Right lung (tissue), 10 donors: ENCODE measurements at places on chromosomes 7 and 10.

GRCh38 chr10:11091517-11092102 is 73.9 kb downstream of the CELF2 start:
- DNase-seq, result no peak

- DNase-seq, result no peak
These were observed 223.1 kb upstream of the PPP2R2D start for GRCh38 chr10:131677671-131678070.

DNA sequence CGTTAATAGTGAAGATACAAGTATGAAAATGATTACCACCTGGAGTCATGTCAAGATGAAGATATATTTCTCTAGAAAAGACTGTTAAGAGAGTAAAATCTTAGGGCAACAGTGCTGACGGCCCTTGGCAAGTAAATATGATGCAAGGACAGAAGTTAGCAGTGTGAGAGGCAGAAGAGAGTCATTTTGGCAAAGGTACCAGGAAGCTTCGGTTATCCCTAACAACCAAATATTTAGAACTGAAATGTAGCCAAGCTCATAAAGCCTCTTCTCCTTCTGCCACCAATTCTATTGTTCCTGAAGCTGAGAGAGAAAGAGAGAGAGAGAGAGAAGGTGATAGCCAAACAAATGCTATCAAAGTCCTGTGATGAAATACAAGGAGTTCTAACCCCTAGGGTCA is 109.6 kb downstream of the MACC1 start:
- no peak for DNase-seq

- DNase-seq, result no peak
These were observed 314.7 kb downstream of the BICC1 start for GRCh38 chr10:58827381-58827780.

DNA sequence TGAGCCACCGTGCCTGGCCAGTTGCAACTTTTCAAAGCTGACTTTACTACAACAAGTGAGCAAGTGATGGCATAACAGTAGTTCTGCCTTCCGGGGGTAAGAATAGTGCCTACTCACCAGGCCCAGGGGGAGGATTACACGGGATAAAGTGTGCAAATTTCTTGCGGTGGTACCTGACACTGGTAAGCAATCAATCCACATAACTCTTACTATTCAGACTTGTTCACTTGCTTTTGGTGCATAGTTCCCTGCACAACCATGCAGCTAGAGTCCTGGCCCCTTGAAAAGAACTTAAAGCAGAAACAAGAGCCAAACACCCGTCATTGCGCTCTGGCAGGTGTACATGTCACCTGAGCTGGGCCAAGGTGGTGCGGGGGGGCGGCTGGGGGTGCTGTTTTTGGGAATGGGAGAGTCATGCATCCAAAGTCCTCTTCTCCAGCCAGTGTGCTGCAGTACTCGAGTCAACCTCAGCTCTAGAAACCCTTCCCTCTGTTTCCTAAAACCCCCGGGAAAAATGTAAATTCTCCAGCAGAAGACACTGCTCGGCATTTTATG is 5.4 kb upstream of the COBL start:
- DNase-seq, result no peak

GRCh38 chr7:19522486-19522885 is 186.4 kb downstream of the POLR1F start:
- DNase-seq, result no peak

GRCh38 chr7:55970561-55970960 is 6.2 kb downstream of the NIPSNAP2 start:
- DNase-seq, result no peak

DNA sequence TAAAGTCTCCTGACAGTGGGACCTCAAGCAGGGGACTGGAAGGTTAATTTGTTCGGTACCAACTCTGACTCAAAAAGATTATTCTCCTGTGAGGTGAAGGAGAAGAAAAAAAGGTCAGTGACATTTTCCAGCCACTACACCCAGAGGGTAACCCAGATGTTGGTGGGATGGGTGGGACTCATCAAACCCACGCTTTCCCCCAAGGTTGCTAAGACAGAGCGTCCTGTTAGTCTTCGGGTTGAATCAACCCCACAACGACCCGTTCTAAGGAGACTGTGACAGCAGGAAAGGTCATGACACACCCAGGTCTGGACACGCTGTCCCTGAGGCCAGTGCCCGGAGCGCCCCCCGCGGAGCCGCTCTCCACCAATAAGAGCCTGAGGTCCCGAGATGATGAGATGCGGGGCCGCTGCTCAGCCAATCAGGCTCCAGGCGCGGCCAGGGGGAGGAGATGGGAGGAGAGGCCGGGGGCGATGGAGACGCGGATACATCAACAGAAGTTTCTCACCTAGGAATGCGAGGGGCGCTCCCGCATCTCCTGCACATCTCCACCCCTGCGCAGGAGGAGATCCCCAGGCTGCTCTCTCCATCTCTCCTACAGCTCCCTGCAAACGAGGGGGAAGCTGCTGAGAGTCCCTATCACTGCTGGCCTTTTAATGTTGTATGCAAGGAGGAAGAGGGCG is at the start of gene WNT16:
TSS of gene WNT16 (plus strand) at position 493 of the 683 bp plus-strand sequence. CDS start 293 bp downstream, outside the sequence.
- no peak for DNase-seq

DNA sequence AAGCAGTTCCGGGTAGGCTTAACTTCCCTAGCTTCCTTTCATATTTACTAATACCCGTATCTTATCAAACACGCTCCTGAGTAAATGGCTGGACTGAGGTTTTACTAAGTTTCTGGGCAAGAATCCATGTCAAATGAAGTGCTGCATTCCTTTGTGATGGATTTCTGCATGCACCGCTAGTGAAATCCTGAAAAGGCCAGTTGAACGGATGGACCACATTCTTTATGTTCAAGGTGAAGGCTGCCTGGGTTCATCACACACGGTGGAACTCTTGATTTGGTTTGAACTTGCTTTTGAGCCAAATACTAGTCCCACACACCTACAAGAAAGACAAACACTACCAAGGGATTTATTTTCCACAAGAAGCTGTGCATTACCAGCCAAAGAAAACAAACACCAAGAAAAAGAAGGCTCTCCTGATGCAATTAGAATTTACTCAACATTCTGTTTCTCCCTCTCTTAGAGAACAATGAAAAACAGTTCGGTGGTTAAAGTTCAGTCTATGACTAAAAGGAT is 255.0 kb upstream of the SEMA3C start:
- DNase-seq, result peak; percentile 13

GRCh38 chr10:62196528-62196927 is 72.1 kb downstream of the RTKN2 start:
- DNase-seq, result no peak

DNA sequence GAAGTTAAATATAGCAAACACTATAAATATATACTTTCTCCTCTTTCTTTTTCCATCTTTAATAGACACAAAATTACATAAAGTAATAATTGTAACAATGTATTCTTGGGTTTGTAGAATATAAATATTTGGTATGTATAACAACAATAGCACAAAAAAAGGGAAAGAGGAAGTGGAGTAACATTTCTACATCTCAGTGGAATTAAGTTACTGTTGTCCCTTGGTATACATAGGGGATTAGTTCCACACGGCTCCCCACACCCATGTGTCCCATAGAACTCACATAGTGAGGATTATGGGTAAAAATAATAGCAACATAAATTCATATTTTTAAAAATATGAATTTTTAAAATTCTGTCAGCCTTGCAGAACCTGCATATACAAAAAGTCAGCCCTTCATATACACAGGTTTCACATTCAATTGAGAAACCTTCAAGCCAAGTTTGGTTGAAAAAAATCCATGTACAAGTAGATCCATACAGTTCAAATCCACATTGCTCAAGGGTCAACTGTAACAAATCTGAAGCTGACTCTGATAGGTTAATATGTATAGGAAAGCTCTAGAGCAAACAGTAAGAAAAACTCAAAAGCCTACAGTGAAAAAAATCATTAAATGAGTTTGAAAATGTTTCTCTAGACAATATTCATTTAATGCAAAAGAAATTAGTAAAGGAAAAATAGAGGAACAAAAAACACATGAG is 92.4 kb downstream of the HYCC1 start:
- DNase-seq, result no peak

GRCh38 chr10:91299999-91300575 is 79.6 kb downstream of the PCGF5 start:
- no peak for DNase-seq

- no peak for DNase-seq
These were observed 92.0 kb downstream of the ZFAND4 start for GRCh38 chr10:45580371-45581215.

- no peak for DNase-seq
These were observed 9.2 kb downstream of the GTPBP4 start for GRCh38 chr10:997266-998022.

DNA sequence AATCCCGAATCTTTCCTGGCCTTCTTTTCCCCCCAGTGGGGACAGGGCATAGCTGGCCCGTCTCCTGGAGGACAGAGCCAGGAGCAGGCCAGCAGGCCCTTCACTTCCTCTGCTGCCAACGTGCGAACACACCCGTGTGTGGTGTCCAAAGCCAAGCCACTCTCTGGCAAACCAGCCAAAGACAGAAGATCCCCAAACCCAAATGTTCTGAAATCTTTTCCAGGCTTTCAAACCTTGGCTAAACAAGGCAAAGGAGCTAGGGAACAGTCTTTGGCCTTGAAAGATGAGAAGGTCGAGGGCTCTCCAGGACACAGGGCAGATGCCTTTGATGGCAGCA is 63.0 kb downstream of the PROSER2 start:
- DNase-seq, result no peak

DNA sequence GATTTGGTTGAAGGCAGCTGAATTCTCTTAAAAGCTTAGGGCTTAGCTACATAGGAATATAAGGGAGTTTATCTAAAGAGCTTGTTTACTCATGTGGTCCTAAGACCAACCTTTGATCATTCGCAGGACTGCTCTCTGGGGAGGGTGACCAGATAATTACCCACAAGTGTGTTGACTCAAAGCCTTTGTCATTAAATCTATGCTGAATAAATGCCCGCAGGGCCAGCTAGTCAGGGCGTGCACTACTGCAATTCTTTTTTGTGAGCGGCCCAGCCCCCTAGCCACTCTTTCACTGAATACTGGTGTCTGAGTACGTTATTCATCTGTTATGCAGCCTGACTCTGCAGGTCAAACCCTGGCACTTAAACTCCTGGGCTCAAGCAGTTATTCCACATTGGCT is 69.6 kb downstream of the AKAP9 start:
- no peak for DNase-seq

DNA sequence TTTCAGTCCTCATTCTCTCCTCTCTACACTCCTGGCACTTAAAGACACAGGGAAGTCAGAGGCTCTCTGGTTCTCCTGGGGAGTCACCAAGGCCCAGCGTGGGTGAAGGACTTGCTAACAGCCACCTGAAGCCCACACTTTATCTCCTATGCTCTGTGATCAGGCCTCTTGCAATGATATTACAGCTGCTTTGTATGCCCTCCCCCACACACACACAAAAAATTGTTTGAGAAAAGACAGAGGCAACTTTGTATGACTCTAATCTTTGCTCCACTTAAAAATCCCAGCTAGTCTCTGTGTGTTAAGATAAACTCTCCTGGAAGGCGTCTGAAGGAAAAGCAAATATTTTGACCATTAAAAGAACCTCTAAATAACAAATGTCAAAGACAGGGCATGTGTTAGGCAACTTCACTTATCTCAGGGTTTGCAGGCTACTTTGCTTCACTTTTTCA is 507.2 kb downstream of the TNS3 start:
- peak; percentile 28 for DNase-seq

- no peak for DNase-seq
These were observed 106.9 kb upstream of the RHEB start for GRCh38 chr7:151626422-151627115.

GRCh38 chr10:72704117-72704516 is 12.2 kb downstream of the MCU start:
- no peak for DNase-seq

GRCh38 chr10:69087590-69088470 is at the start of gene SRGN:
TSS of gene SRGN (plus strand) at chr10:69088103. CDS start at chr10:69088158, 55 bp downstream.
- DNase-seq, result no peak

GRCh38 chr10:89789188-89789877 is 87.9 kb downstream of the KIF20B start:
- DNase-seq, result no peak

DNA sequence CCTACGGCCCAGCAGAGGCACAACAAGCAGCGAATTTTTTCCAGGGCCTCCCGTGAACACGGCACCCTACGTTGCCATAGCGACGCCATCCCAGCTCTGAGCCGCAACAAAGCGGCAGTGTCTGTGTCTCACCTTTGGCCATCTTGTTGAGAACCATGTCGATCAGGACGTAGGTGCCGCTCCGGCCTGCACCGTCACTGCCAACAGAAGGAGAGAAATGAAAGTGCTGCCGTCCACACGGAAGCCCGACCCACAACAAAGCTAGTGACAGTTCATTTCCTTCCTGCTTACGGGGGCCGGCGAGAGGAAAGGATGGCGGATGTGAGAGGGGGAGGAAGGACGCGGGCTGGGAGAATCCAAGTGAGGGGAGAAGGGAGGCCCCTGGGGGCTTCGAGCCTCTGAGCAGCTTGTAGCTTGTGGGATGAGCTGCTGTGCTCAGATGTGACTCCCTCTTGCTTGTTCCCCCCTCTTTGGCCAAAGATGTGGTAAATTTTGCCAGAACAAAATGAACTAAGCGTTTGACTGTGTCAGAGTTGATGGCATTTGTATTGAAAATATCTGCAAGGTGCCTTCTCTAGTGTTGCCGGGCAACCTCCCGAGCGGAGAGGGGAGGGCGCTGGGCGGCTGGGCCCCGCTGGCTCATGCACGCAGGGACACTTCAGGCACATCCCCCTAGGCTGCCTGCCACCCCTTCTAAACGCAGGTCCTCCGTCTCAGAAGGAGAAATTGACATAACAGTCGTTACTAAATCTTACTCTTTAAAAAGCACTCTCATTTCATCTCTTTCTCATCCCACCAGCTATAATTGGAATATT is 232.2 kb downstream of the DNAJB6 start:
- peak; percentile 51 for DNase-seq
